Substantia nigra (tissue), 51 donors: ENCODE measurements at places on chromosomes 7 and 10.

DNA sequence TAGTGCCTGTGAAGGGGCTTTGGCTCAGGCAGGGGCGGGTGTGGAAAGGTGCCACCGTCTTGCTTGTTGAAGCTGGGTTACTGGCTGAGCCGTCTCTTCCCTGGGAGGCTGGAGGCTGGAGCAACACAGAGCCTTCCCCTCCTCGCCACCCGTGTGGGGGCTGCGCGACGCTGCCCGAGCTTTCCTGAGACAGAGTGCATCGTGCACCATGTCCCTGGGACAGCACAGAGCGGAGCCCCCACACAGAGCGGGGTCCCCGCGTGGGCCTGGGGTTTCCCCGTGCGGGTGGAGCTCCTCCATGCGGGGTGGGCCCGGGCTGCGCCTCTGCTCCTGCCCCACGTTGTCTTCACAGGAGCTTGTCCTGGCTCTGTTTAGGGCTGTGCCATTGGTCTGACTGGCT, 69.9 kb downstream of the INPP5A start:
- DNase-seq, result no peak

DNA sequence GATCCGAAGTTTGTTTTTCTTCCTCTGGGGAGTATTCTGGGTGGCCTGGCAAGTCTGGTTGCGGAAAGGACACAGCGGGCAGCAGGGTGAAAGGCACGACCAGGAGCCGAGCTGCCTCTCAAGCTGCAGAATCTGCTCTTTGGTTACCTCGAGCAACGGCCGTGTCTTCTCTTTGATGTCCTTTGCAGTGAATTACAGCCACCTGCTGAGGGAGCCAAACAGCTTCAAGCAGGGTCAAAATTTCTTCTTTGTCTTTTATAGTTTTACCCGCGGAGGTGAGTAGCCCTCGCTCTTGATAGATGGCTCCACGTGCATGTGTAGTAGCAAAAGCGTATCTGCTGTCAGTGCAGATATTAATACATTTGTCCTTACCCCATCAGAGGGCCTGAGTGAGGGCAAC, 177.3 kb upstream of the MBL2 start:
- no peak for DNase-seq

DNA sequence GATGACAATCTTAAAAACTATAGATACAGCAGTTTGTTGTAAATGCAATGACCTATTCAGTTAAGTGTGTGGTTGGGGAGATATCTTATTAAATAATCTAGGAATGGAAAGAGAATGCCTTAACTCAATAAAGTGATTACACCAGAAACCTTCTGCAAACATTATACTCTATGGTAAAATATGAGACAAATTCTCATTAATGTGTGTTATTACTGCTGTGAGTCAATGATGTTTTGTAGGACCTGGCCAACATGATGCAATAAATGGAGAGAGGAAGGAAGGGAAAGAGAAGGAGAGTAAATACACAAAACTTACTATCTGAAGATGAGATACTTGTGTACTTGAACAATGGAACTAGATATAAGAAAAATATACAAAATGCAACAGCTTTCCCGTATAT, 25.1 kb downstream of the MKX start:
- no peak for DNase-seq

DNA sequence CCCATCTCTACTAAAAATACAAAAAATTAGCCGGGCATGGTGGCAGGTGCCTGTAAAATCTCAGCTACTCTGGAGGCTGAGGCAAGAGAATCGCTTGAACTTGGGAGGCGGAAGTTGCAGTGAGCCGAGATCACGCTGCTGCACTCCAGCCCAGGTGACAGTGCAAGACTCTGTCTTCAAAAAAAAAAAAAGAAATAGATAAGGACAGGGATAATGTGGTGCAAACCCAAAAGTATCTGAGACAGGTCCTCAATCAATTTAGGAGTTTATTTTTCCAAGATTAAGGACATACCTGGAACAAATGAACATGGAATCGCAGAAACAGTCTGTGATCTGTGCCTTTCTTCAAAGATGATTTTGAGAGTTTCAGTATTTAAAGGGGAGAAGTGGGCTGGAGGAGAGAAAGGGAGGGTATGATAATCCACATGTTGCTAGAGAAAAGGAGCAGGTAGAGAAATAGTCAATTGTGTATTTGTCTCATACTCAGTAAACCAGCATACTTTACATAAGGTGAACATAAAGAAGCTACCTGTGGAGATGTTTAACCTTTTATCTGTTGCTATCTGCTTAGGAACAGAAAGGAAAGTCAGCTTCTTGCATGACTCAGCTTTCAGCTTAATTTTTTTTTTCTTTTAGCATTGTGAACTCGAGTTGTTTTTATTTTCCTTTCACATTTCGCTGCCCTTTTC, 4.9 kb upstream of the MTPN start:
- no peak for DNase-seq

- no peak for DNase-seq
These were observed 495 bp upstream of the SDHAF3 start for GRCh38 chr7:97117035-97117371.

DNA sequence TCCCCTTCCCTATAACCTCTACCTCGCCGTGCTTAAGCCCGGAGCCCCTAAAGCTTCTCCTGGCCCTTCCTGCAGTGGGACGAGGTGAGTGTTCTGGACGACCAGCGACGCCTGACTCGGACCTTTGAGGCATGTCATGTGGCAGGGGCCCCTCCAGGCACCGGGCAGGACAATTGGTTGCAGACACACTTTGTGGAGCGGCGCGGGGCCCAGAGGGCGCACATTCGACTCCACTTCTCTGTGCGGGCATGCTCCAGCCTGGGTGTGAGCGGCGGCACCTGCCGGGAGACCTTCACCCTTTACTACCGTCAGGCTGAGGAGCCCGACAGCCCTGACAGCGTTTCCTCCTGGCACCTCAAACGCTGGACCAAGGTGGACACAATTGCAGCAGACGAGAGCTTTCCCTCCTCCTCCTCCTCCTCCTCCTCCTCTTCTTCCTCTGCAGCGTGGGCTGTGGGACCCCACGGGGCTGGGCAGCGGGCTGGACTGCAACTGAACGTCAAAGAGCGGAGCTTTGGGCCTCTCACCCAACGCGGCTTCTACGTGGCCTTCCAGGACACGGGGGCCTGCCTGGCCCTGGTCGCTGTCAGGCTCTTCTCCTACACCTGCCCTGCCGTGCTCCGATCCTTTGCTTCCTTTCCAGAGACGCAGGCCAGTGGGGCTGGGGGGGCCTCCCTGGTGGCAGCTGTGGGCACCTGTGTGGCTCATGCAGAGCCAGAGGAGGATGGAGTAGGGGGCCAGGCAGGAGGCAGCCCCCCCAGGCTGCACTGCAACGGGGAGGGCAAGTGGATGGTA, 9.2 kb downstream of the EPHB6 start:
- no peak for DNase-seq

DNA sequence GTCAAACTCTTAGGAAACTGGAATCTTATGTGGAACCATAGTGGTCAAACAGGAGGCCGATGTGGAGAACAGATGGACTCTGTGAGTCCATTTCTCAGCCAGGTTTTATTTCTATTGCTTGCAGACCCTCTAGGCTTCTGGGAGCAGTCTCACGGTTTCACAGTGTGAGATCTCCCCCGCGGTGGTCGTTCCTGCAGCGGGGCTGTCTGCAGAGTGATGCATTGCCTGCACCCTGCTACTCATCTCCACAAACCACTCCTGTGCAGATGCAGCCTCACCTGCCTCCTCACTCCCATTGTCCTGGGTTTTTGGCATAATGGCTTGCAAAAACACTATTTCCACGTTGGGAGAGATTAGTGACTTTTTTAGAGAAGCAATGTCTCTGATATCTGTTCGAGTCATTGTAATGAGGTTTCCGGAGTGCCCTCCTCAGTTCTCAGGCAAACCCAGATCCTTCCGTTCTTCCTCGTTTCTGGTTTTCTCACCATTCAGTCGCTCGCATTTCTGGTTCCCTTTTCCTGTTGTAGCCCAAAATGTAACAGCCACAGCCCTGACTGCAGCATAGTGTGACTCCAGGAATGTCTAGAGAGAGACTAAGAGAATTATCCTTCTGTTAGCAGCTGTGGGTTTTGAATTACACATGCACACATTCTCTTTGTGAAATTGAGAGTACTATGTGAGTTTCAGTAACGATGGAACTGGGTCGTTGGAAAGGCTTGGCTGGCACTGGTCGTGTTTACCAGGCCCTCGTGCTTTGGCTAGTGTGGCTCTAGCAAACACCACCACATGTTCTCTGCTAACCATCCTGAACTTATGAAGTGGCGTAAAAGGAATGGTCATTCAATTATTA, 30.2 kb downstream of the ACADSB start:
- no peak for DNase-seq

DNA sequence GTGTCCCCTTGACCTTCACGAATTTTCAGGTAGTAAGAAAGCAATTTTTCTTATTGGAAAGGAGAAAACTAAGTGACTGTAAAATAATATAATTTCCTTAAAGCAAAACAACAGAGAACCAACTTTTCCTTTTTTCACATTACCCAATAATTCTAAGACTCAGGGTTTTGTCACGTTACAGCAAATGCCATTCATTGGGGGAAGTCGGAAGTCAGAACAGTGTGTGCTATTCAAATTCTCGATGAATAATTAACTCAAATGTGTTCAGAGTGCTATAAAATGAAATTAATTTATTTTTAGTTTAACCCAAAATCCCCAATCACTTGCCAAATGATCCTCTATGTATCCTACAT, 40.0 kb downstream of the DIP2C start:
- DNase-seq, result no peak

DNA sequence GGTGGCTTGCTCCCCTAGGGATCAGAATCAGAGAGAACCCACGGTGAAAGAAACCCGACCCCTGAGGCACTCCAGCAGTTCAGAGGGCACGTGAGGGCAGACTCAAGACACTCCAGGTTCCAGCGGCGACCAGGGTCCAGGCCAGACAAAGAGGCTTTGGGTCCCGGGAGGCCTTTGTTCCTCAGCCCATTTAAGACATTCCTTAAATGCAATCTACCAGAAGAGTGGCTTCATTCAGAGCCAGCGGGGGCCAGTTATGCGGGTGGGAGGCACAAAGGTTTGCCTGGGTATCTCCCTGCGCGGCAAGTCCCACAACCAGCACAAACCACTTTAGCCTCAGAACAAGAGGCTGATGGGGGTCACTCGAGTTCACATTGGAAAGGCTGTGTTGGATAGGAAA, 53.6 kb downstream of the AFAP1L2 start:
- DNase-seq, result no peak

DNA sequence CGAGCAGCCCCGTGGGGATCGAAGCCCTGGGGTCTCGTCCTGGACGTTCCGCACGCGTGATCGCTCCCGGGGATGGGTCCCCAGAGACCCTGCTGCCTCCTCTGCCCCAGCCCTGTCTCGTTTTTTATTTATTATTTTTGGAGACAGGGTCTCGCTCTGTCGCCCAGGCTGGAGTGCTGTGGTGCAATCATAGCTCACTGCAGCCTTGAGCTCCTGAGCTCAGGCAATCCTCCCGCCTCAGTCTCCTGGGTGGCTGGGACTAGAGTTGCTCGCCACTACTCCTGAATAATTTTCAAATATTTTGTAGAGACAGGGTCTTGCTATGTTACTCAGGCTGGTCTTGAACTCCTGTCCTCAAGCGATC, 319 bp upstream of the STX1A start:
- no peak for DNase-seq

- DNase-seq, result no peak
These were observed 77.9 kb downstream of the THSD7A start for GRCh38 chr7:11754123-11754522.

- no peak for DNase-seq
These were observed 19.3 kb upstream of the ZNF365 start for GRCh38 chr10:62354916-62355315.

GRCh38 chr7:81029511-81029910, 110.7 kb upstream of the SEMA3C start:
- no peak for DNase-seq

- DNase-seq, result no peak
These were observed 19.4 kb downstream of the PON3 start for GRCh38 chr7:95376632-95377400.

GRCh38 chr7:151115121-151115835, 29.0 kb downstream of the AGAP3 start:
- DNase-seq, result no peak

DNA sequence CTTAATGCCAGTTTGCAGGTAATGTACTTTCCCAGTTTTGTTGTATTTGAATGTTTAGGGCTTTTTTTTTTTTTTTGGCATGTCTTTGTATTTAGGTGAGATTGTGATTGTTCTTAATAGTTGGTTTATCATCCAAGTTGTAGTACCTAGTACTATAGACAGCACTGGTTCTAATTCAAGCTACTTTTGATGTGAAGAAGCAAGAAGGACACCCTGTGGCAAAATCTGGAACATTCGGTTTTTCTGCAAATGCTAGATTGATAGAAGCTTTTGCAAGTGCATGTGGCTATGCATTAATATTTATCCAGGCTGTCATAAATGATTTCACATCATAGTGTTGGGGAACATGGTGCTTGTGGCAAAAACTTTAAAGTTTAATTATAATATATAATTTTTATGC, 248.9 kb downstream of the FOXP2 start:
- DNase-seq, result no peak

DNA sequence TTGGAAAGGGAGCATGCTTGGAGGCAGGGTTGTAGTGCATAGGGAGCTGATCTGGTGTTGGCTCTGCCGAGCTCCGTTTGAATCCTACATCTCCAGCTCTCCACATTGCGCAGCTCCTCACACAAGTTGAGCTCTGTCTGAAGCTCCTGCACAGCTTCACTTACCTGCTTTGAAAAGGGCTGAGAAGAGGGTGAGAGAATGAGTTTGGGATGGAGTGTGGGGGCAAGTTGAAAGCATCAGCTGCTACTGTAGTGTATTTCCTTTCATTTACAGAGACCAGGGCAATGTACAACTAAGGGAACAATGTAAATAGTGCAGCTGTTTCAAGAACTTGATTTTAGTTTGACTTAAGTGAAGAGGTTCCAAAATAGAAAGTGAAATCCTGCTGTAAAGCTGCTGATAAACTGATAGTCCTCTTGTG, 88.5 kb downstream of the VTI1A start:
- DNase-seq, result no peak

DNA sequence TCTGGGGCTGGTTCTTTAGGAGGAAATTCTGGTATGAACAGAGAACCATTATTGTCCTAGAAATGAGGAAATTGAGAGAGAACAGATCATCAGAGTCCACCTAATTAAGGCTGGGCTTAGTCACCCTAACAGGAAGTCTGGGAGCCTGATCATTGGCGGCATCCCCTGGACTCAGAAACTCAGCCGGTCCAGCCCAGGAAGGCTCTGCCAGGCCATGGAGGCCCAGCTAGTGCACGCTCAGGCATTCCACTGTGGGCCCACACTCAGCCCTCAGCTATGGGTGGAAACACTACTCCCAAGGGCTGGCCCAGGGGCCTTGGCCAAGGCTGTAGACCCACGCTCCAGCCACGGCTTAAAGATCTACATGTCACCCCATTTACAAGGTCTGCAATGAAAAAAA, 109.2 kb downstream of the PTPN20 start:
- no peak for DNase-seq

GRCh38 chr10:110643035-110643652, 992 bp upstream of the RBM20 start:
- no peak for DNase-seq
